ENCODE measurements at places on chromosomes 13 and 19.

- peak; percentile 17 for DNase-seq
Observed at GRCh38 chr13:27481766-27482165, 31.4 kb upstream of the MTIF3 start.

GRCh38 chr13:51148223-51148951, 37.3 kb upstream of the C13orf42 start:
- no peak for DNase-seq

DNA sequence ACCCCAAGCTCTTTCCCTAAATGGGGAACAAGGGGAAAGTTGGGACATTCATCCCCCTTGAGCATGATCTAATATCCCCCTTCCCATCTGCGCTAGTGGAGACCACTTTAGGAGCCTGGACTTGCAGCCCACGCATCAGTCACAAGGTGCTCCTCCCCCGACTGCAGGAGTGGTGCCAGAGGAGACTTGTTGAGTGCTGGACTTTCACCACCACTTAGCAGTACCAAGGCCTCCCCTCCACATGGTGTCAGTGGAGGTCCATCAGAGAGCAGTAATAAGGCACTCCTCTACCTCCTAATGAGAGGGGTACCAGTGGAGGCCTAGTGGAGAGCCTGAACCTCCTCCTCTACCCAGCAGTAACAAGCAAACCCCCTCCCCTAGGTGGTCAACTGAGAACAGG, 22.5 kb downstream of the CAB39L start:
- DNase-seq = peak; percentile 8

DNA sequence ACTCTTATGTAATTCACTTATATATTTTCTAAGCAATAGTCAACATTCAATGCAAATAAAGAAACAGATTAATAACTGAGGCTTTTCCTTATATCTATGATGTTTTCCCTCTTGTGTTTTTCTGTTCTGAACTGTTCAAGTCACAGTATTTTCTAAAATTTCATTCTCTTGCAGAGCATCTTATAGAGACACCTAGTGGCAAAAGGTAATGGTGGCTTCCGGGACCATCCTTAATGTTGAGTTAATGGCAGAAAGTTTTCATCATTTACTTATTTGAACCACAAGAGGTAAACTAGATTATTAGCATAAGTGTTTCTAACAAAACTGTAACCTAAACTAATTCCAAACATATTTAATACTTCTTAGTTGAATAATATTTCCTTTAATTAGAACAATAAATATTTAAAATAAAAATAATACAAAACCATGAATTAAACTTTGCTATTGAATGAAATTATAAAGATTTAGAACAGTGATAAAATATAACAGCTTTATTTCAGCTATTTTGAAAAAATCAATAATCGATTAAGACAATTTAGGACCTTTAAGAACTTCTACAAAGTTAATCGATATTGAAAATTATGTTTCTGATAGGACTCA, 1.7 kb upstream of the SLITRK5 start:
- no peak for DNase-seq

DNA sequence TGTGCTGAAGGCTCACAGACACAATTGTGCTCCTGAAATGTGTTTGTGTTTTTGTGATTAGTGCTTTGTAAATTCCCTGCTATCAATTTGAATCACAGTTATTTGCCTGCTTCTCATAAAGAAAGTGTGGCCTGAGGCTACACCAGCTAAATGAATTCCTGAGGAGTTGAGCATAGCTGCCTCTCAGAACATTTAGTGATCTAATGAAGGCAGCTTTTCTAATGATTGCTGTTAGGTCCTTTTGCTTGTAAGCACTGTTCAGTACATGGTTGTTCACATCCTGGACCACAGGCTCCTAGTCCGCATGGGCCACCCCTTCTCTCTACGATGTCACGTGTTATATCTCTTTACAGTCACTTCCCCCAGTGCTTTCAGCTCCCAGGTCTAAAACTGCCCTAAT, 238.2 kb downstream of the B3GLCT start:
- DNase-seq = no peak

GRCh38 chr13:100275746-100276145, 186.9 kb downstream of the PCCA start:
- DNase-seq = no peak

DNA sequence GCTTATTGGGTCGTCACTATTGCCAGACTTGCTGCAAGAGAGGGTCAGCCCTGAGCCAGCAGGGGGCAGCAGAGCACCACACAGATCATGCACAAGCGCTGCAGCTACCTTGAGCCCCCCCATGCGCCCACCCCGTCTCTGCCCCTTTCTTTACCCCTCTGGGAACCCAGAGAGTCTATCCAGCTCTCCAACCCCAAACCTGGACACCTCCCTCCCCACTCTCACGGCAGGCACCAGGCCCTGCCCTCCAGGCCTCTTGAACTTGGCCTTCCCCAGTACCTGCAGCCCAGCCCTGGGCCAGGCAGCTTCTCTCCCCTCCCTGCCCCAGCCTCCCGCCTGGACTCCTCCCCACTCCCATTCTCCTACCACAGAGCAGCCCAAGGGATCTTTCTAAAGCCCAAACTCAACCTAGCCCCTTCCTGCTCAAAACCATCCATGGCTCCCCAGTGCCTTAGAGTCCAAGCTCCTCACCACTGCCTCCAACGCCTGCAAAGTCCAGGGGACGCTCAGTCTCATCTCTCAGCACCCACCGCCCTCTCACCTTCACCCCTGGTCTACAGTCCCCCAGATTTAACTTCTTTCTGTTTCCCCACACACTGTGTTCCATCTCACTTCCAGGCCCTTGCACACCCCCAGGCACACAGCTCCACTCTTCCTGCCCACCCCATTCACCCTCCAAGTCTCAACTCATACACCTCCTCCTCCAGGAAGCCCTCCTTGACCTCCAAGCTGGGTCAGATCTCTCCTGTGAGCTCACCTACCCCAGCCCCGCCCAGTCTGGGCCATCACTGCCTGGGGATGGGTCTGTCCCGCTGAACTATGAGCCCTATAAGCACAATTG, 9.4 kb upstream of the CEACAM16 start:
- DNase-seq = peak; percentile 86

DNA sequence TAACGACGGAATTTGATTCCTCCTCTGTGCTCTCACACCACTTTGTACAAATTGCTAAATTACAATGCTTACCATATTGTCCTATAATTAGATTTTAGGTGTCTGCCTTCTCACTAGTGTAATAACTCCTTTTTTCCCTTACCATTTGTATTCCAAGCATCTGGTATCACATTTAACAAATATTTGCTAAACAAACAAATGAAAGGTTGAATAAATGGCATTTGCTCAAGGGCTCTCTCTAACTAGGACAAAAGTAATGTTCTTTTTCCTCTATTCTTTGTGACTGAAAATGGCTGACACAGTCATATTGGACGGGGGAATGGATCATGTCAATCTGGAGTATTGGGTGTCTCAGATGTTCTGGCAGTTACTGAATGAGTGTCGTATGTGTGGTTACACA, 99.7 kb downstream of the ENOX1 start:
- no peak for DNase-seq

DNA sequence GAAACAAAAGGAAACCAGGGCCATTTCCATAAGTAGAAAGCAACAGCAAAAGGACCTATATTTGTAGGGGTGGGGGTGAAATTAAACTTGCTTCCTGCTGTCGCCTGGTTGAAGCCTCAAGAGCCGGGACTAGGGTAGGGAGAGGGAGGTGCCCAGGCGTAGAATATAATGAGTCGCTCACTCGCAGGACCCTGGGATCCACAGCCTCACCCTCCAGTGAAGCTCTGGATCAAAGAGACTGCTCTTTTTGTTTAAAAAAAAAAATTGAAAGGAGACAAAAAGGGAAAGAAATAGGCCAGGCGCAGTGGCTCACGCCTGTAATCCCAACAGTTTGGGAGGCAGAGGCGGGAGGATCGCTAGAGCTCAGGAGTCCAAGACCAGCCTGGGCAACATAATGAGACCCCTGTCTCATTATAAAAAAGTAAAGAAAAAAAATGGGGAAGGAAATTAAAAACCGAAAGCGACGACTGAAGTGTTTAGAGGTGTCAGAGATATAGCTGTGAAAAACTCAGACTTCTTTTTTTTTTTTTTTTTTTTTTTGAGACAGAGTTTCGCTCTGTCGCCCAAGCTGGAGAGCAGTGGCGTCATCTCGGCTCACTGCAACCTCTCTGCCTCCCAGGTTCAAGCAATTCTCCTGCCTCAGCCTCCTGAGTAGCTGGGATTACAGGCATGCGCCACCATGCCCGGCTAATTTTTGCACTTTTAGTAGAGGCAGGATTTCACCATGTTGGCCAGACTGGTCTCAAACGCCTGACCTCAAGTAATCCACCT, 10.9 kb upstream of the ADGRE5 start:
- DNase-seq = peak; percentile 57

DNA sequence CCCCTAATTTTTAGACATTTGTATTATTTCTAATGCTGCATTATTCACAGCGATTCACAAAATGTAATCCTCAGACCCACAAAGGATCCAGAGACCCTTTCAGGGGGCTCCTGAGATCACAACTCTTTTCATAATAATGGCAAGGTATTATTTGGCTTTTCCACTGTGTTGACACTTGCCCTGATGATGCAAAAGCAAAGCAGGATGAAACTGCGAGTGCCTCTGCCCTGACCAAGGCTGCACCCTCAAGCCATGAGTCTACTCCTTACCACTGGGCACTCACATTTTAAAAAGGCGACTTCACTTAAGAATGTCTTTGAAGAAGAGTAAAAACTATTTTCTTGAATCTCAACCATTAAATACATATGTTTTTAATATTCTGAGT, 11.4 kb downstream of the ELF1 start:
- DNase-seq = no peak

- DNase-seq = peak; percentile 84
Observed at GRCh38 chr19:19900729-19901444, at the start of gene ZNF93. ZNF93 (plus strand) TSS chr19:19900946; CDS start chr19:19901089, 143 bp downstream.

- no peak for DNase-seq
Observed at GRCh38 chr19:31352782-31353651, 3.8 kb upstream of the TSHZ3 start.

DNA sequence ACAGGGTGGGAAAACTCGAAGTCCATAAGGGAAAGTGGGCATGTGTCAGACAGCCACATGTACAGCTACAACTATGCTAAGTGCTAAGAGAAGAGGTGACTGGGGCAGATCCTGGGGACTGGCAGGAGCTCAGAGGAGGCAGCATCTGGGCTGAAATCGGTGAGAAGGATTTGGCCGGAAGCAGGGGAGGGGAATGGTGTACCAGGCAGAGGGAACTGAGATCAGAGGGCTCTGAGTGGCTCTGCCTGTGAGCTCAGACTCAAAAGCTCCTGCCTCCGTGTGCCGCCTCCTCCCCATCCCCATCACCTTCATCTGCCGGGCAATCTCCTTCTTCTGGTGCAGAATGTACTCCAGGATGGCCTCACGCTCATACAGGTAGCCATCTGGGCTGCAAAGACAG, 21.8 kb downstream of the NOSIP start:
- peak; percentile 29 for DNase-seq

DNA sequence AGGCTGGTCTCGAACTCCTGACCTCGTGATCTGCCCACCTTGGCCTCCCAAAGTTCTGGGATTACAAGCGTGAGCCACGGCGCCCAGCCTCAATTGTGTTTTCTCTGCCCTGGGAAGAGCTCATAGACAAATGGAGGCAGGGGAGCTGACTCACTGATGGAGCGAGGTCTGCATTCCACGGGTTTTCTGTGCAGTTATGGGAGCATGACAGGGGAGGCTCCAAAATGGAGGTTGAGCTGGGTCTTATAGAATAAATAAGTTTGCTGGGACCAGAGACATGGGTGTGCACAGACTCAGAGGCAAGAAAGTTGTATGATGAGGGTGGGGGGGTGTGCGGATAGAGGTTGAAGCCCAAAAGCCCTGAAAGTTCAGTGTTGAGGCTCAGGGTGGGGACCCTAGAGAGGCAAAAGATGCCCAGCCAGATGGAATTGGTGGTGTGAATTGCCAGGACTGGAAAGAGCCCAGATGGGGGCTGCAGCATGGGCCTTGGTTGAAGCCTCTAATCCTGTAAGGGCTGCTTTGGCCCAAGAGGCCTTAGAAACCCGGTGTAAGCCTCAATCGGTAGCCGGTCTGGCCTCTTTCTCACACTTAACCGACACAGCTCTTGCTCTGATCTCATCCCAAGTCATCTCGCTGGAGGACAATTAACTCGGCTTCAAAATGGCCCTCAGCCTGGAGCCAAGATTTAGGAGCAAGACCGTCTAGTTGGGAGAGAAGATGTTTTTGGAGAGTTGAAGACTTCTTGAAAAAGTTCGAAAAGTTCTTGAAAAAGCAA, 1.9 kb downstream of the TPM4 start:
- no peak for DNase-seq

GRCh38 chr19:49148784-49149651, 6.2 kb downstream of the HRC start:
- DNase-seq = peak; percentile 82

- DNase-seq = no peak
Observed at GRCh38 chr13:51970349-51970748, 40.9 kb downstream of the ATP7B start.

DNA sequence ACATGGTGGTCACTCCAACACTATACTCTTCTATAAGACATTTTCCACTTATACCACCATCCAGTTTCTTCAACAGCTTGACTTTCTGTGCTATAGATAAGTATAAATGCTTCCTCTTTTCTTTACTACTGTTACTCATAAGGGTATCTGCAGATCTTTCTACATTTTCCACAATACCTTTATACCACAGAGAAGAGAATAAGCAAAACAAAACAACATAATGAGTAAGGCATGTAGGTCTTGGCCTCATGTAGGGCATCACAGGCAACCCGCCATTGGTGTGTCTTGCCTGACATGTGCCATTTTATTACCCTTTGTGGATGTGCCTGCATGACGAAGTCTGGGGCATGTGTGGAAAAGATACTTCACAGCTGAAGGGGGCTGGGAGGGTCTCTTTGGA, 265.3 kb upstream of the STARD13 start:
- no peak for DNase-seq

All from stimulated activated CD4-positive, alpha-beta T cell treated with anti-CD3 and anti-CD28 coated beads, Interleukin-4, amount 100 ng/mL, for 1 hour (primary cell).